NCI-H187 (cell line): ENCODE measurements at places on chromosomes 5 and 9.

GRCh38 chr9:71249729-71250317 is 128.4 kb upstream of the TRPM3 start:
- peak; percentile 10 for DNase-seq

DNA sequence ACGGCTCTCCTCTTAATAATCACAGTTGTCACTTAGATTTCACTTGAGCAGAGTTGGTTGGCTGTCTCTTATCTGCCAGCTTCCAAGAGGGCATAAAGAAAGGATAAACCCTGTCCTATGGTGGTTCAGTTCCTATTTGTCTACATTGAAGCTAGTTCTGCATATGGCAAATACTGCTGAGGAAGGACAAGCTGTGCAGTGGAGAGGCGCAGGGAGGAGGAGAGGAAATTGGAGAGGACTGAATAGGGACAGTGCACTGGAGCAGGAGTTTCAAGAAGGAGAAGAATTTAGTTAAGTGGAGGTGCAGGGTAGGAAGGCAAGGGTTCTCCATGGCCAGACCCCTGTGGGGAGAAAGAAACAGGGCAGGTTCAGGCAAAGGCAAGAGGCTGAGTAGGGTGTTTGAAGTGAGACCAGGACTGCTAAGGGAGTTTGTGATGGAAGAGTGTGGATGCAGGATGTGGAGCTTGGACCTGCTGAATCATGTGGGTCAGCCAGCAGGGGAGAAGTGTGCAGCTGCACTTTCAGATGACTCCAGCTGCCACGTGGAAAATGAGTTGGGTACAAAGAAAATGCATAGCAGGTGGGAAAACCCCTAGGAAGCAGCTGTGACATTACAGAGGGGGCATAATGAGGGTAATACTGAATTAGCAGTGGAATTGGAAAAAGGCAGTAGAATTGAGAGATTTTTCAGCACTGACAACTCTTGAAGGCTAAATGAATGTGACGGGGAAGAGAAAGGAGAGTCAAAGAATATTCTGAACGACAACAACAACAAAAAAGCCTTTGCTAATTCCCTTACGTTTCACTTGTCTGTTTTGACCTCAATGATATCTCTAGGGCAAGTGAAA is 66.8 kb downstream of the MAMDC2 start:
- peak; percentile 19 for DNase-seq

DNA sequence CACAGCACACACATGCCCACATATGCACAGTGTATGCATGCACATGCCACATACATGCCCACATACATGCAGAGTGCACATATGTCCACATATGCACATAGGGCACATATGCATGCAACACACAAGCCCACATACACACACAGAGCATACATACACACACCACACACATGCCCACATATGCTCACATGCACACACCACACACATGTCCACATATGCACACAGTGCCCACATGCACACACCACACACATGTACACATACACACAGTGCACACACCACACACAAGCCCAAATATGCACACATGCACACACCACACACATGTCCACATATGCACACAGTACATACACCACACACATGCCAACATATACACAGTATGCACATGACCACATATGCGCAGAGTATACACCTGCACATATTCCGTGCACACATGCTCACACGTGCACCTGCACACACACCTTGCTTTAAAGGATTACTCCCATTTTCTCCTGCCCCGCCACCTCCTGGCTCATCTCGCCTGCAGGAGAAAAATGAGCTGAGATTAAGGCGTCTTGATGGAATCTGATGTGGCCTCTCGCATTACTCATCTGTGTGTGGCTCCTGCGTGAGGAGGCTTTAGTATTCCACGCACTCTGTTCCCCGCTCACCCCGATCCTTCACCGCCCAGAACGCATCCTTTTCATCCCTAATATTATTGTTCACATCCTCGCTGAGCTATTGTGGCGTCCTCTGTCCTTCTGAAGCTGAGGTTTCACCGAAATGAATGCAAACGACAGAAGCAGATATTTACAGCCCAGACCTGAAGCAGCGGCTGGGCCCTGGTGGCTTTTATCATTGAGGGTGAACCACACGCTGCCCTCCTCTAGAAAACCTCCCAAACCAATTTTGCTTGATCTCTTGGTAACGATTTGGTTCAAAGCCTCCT is 182.7 kb downstream of the OLFM1 start:
- no peak for DNase-seq

DNA sequence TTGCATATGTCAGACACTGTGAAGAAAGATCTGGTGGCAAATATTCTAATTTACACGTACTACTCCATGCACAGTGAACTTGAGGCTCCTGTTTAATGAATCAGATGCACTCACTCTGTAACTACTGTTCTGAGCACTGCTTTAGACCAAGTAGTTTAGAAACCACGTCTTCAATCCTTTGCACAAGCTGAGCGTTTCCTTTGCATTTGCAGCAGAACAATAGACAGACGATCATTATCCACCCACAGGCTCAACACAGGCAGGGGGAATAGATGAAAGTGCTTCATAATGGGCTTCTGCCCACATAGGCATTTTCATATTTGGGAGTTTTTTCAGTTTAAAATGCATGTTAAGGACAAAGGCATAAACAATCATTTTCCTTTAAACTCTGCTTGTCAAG is 423.3 kb upstream of the ADAMTS16 start:
- DNase-seq, result no peak

GRCh38 chr9:133397895-133398294 is 19.9 kb downstream of the REXO4 start:
- DNase-seq, result no peak

DNA sequence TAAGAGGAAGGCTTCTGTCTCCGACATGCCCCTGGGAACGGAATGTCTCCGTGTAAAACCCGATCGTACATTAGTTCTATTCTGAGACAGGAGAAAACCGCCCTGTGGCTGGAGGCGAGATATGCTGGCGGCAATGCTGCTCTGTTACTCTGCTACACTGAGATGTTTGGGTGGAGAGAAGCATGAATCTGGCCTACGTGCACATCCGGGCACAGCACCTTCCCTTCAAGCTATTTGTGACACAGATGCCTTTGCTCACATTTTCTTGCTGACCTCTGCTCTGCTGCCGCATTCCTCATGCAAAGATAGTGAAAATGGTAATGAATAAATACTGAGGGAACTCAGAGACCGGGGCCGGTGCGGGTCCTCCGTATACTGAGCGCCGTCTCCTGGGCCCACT is 2.2 kb upstream of the DPP7 start:
- no peak for DNase-seq

DNA sequence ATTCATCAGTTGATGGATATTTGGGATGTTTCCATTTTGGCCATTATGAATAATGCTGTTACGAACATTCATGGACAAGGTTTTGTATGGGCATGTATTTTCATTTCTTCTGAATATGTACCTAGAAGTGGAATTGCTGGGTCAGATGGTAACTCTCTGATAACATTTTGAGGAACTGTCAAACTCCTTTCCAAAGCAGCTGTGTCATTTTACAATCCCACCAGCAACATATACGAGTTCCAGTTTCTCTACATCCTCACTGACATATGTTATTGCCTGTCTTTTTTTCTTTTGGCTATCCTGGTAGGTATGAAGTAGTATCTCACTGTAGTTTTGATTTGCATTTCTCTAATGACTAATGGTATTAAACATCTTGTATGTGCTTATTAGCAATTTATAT is 86.7 kb downstream of the PRKACG start:
- DNase-seq, result no peak

- DNase-seq, result no peak
These were observed 253.8 kb downstream of the ENC1 start for GRCh38 chr5:74386571-74387334.

- no peak for DNase-seq
These were observed 94.3 kb upstream of the IL7R start for GRCh38 chr5:35762368-35762767.

- no peak for DNase-seq
These were observed 341.2 kb downstream of the TRIM32 start for GRCh38 chr9:117028103-117028858.

GRCh38 chr5:41193456-41194205 is 19.7 kb downstream of the C6 start:
- DNase-seq, result no peak

GRCh38 chr9:8895861-8896224 is 1096.3 kb upstream of the DMAC1 start:
- no peak for DNase-seq

GRCh38 chr5:67383451-67383850 is 186.9 kb upstream of the CD180 start:
- no peak for DNase-seq

- DNase-seq, result no peak
These were observed 353.9 kb upstream of the MEF2C start for GRCh38 chr5:89236900-89237299.

DNA sequence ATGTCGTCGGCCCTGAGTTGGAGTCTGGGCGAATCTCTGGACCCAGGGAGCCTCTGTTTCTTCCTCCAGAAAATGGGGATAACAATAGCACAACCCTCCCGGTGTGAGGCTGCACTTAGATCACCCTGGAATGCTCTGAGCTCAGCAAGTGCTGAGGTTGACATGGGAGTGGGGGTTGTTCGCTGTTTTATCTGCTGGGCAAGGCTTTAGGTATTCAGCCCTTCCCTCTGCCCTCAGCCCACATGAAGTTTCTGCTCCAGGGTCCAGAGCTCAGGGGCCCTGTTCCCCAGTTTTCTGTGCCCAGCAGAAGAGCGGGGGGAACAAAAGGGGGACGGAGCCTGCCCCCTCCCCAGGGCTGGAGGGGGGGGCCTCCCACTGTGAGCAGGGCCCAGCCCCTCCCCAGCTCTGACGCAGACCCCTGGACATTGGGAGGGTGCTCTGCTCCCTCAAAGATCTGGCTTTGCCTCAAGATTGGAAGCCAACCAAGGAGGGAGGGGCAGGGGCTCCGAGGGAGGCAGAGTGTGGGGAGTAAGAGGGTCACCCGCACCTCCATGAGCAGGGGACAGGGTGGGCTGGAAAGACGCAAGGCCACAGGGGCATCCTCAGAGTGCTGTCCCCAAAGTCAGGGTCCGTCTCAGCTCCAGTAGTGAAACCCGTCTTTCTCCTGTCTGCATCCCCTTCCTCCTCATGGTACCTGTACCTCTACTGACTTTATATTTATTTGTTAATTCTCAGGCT is 215.6 kb downstream of the C9orf50 start:
- DNase-seq, result no peak

GRCh38 chr9:96487949-96488348 is 38.0 kb downstream of the HABP4 start:
- no peak for DNase-seq

DNA sequence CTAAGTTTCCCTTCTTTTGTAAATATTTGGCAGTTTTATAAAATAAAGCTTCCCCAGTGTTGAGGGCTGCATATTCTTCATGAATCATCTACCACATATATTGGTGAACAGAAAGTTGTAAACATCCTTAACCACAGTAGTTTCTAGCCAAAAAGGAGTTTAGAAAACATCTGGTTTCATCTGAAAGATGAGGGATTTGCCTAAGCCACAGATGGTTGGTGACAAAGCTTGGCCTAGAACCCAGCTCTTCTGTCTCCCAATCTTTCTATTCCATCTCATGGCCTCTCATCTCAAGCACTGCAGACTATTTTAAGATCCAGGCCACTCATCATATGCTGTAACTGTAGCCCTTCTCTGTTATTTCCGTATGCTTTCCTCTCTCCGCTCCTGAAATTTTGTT is 232.3 kb upstream of the TRPM3 start:
- DNase-seq, result no peak

GRCh38 chr9:112125951-112126388 is 49.1 kb downstream of the SUSD1 start:
- no peak for DNase-seq

GRCh38 chr5:59843511-59844213 is 49.9 kb downstream of the PDE4D start:
- DNase-seq, result no peak

DNA sequence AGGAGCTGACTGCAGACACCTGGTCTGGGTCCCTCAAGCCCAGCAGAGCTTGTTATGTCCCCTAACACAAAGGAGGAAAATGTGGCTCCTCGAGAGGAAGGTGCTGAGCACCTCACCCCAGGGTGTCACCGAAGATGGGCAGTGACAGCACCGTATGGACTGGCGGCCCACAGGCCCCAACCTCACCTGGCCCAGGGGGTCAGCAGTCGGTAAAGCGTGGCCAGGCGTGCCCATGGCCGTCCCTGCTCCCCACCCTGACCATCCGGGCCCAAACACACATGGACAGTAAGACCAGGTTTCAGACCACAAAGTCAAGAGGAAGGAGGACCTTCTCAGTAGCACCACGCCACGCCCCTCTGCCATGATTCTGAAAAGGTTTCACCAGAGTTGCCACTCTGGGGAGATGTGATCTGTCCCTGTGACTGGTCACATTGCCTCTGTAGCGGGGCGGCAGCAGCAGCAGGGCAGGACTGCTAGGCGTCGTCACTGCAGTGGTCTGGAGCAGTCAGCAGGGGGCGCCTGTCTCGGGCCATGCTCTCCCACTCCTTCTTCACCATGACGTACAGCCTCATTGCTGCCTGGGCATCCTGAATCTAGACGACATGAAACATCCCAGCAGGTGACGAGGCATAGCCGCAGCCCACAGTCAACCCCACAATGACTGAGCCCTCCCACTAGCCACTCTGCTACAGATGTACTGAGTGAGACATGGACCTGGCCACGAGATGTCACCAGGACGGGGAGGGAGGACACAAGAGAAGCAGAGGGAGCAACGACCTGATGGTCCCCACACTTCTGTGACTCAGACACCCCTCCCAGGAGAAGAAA is 11.1 kb downstream of the REXO4 start:
- no peak for DNase-seq

GRCh38 chr9:137745541-137745991 is 126.8 kb downstream of the EHMT1 start:
- no peak for DNase-seq

DNA sequence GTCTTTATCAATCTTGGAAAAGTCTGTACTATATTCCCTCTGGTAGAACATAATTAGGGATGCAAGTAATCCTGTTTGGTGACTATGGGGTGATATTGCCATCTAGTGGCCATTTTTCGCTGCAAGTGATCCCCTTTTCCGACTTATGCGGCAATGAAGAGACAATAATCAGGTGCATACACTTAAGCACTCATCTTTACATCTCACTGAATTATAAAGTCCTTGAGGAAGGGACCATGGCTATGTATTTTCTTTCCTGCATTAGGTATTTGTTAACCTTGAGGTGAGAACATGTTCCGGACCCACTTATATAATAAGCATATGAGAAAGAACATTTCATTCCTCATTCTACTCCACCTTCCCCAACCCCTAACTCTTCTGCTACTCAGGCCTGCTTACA is 19.6 kb upstream of the LIX1 start:
- DNase-seq, result peak; percentile 34

- DNase-seq, result no peak
These were observed 244.7 kb downstream of the ICE1 start for GRCh38 chr5:5667136-5667554.

DNA sequence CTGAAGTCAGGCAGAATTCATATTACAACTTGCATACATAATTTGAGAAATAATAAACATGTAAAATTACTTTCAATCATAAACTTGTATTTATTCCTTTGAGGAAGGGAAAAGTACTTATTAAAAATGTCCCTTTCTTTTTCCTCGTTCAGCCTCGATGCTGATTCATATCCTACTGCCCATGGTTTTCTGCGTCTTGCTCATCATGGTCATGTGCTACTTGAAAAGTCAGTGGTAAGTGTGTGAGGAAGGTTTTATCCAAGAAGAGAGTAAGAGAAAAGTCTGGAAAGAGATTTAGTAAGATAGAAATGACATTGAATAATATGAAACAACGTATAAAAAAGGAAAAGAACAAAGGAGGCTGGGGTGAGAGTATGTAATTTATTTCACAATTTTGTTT is 85.9 kb downstream of the OSMR start:
- DNase-seq, result no peak
